ENCODE measurements at places on chromosomes 13 and 19. TPM values are rescaled to one million over a fixed set of nuclear protein-coding genes. Genes with fewer than 3 reads are reported as not detected.

GRCh38 chr19:40990972-40991381 lies at the start of gene CYP2B6:
Gene CYP2B6 (plus strand): TSS chr19:40991282. CDS start chr19:40991306, 24 bp downstream.
- H3K4me1 ChIP-seq: no peaks in the 10 kb centered on the region
- DNase-seq: no peak
- no peaks in the 10 kb centered on the region for H3K36me3 ChIP-seq
- no peak within 1 kb of the TSS for H3K27ac ChIP-seq
- H3K27me3 ChIP-seq: no peaks in the 10 kb centered on the region

SPTBN4 gene
- 1.9 TPM for total RNA-seq

ZNF610 gene
- total RNA-seq: 7.5 TPM

DNA sequence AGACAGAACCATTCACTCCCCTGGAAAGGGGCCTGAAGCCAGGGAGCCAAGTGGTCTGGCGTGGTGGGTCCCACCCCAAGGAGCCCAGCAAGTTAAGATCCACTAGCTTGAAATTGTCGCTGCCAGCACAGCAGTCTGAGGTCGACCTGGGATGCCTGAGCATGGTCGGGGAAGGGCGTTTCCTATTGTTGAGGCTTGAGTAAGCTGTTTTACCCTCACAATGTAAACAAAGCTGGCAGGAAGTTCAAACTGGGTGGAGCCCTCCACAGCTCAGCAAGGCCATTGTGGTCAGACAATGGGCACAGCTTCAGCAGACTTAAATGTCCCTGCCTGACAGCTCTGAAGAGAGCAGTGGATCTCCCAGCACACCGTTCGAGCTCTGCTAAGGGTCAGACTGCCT lies 195.6 kb upstream of the DACH1 start:
- no peaks in the 10 kb centered on the region for H3K36me3 ChIP-seq
- DNase-seq: no peak
- no peaks in the 10 kb centered on the region for H3K27me3 ChIP-seq
- H3K27ac ChIP-seq: no peak overlapping the region
- no peak overlapping the region for H3K4me3 ChIP-seq

DNA sequence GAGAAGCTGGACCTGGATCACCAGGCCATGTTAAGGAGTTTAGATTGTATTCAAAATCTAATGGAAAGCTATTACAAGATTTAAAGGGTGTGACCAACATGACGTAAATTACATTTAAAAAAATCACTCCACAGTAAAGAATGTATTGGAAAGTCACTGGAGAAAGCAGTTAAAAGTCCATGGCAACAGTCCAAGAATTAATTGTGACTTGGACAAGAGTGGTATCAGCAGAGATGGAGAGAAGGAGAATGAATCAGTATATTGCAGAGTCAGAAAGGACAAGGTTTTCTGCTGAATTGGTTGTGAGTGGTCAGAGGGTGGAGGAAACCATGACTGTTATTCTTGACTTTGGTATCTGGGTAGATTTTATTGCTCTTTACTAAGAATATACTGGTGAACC lies 535.1 kb upstream of the SLITRK1 start:
- no peaks in the 10 kb centered on the region for H3K4me1 ChIP-seq
- H3K4me3 ChIP-seq: no peak overlapping the region
- H3K36me3 ChIP-seq: no peaks in the 10 kb centered on the region
- no peak for DNase-seq
- H3K27ac ChIP-seq: no peak overlapping the region

DNA sequence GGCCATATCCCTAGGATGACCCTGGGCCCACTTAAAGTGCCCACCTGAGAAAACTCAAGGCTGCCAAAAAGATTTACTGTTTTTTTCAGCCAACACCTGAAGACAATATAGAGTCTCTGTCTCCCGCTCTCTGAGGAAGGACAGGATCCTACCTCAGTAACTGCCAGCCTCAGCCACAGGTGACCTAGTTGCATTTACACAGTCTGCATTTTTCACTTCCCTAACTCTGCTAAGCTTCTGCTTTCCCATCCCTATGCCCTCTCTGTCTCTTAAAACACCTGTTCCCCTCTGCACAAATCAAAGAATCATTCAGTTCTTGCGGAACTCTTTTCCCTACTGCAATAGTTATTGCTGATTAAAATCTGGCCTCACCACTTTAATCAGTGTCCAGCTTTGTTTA lies 609.5 kb downstream of the UQCRFS1 start:
- no peaks in the 10 kb centered on the region for H3K36me3 ChIP-seq
- DNase-seq: no peak
- H3K27me3 ChIP-seq: no peaks in the 10 kb centered on the region

DNA sequence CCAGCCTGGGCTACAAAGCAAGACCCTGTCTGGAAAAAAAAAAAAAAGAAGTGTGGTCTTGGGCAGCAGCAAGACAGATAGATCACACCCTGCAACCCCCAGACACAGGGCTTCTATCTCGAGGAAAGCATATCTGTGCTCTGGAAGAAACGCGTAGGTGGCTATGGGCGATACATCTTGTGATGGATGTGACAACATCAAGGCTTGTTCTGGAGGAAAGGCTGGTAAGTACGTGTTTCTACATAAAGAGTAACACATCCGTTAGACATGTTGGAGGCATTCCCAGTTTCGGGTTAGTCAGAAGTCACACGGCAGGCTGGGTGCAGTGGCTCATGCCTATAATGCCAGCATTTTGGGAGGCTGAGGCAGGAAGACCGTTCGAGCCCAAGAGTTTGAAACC lies 6.6 kb upstream of the DHDH start:
- no peaks in the 10 kb centered on the region for H3K36me3 ChIP-seq
- peak overlapping the region; percentile 2 for H3K4me3 ChIP-seq
- H3K27me3 ChIP-seq: no peaks in the 10 kb centered on the region
- peaks cover 4% of the 10 kb centered on the region for H3K4me1 ChIP-seq

DNA sequence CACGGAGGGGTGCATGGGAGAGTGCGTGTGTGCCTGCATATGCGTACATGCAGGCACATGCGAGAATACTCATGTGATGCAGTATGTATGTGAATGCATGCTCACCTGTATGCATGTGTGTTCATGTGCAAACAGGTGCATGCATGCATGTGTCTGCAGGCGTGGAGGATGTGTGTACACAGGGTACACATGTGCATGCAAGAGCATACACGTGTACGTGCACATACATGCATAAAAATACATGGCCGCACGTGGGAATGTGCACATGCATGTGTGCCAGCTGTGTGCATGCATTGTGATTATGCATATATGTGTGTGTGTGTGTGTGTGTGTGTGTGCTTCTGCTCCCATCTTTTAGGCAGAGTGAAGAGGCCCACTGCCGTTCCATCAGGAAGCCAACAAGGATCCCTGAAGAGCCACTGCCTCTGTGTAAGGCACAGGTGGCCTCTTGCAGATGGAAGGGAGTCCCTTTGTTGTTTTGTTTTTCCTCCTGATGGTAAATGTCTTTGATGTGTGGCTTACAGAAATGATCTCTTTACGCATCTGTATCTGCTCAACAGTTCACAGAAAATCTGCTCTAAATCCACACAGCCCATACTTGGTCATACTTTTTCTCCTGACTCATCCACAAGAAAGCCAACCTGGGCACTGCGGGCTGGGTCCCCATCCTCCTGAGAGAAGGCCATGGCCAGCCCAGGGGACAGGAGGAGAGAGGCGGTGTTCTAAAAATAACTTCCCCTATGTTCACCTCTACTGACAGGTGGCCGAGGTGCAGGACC lies 50.7 kb downstream of the KLF2 start:
- H3K27ac ChIP-seq: no peak overlapping the region
- no peak for DNase-seq
- no peaks in the 10 kb centered on the region for H3K27me3 ChIP-seq
- H3K4me3 ChIP-seq: no peak overlapping the region
- peaks cover 37% of the 10 kb centered on the region for H3K4me1 ChIP-seq
- H3K36me3 ChIP-seq: peaks cover 3% of the 10 kb centered on the region

DNA sequence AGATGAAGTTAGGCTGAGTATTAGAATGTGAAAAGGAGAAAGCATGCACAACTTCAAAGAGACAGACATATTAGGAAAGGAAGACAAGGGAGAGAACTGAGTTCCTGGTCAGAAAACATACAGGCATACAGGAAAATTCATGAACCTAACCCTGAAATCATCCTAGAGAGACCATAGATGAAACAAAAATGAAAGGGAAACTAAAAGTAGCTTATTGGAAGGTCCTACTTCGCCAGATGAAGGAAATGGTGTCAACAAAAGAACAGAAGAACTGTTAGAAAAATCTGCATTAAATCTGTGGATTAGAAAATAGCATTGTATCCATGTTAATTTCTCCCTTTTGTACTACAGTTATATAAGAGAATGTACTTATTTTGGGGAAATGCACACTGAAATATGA lies 169.0 kb upstream of the UFM1 start:
- no peaks in the 10 kb centered on the region for H3K36me3 ChIP-seq
- DNase-seq: no peak
- no peak overlapping the region for H3K27ac ChIP-seq
- no peaks in the 10 kb centered on the region for H3K27me3 ChIP-seq
- H3K4me3 ChIP-seq: peak overlapping the region; percentile 29
- no peaks in the 10 kb centered on the region for H3K4me1 ChIP-seq

DNA sequence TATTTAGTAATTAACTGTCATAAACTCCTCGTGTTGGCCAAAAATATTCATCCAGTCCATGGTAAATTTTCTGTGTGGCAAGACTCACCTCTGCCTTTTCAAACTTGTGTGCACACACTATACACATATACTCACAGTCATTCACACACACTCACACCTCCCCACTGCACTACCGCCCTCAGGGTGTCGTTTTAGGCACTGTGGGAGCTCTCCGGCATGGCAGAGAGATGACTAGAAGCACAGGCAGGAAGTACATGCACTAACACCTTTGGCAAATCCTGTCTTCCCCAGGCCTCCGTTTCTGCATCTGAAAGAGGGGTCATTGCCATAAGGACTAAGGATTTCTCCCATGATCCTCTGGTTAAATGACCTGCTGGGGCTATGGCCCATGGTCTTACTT lies 62.6 kb upstream of the FARP1 start:
- no peaks in the 10 kb centered on the region for H3K36me3 ChIP-seq
- no peaks in the 10 kb centered on the region for H3K27me3 ChIP-seq
- no peak for DNase-seq
- H3K27ac ChIP-seq: no peak overlapping the region
- no peaks in the 10 kb centered on the region for H3K4me1 ChIP-seq

GRCh38 chr13:33249066-33249465 lies 36.5 kb downstream of the STARD13 start:
- no peak for DNase-seq
- H3K36me3 ChIP-seq: no peaks in the 10 kb centered on the region
- H3K27me3 ChIP-seq: no peaks in the 10 kb centered on the region
- H3K4me1 ChIP-seq: peaks cover 37% of the 10 kb centered on the region

DNA sequence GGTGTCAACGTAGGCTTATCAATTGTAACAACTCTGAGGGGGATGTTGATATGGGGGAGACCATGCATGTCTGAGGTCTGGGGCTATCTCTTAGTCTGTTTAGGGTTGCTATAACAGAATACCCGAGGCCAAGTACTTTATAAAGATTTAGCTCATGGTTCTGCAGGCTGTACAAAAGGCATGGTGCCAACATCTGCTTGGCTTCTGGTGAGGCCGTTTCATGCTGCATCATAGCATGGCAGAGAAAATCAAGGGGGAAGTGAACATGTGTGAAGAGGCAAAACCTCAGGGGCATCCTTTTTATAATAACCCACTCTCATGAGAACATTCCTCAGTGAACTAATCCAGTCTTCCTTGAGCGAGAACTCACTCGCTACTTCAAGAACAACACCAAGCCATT lies 353.8 kb downstream of the ENOX1 start:
- no peaks in the 10 kb centered on the region for H3K36me3 ChIP-seq
- H3K4me3 ChIP-seq: no peak overlapping the region
- no peak for DNase-seq
- no peaks in the 10 kb centered on the region for H3K27me3 ChIP-seq
- H3K27ac ChIP-seq: no peak overlapping the region
- peaks cover 8% of the 10 kb centered on the region for H3K4me1 ChIP-seq

GRCh38 chr19:3350014-3350663 lies 16.2 kb upstream of the NFIC start:
- no peak overlapping the region for H3K27ac ChIP-seq
- H3K36me3 ChIP-seq: no peaks in the 10 kb centered on the region
- DNase-seq: no peak
- H3K4me1 ChIP-seq: peaks cover 13% of the 10 kb centered on the region
- H3K4me3 ChIP-seq: no peak overlapping the region
- no peaks in the 10 kb centered on the region for H3K27me3 ChIP-seq

RFPL4A gene
- not detected for total RNA-seq

- no peak overlapping the region for H3K27ac ChIP-seq
- H3K4me3 ChIP-seq: no peak overlapping the region
- no peak for DNase-seq
- H3K27me3 ChIP-seq: no peaks in the 10 kb centered on the region
- H3K36me3 ChIP-seq: no peaks in the 10 kb centered on the region
Measured at GRCh38 chr13:79655509-79655908, 174.6 kb downstream of the NDFIP2 start.

DNA sequence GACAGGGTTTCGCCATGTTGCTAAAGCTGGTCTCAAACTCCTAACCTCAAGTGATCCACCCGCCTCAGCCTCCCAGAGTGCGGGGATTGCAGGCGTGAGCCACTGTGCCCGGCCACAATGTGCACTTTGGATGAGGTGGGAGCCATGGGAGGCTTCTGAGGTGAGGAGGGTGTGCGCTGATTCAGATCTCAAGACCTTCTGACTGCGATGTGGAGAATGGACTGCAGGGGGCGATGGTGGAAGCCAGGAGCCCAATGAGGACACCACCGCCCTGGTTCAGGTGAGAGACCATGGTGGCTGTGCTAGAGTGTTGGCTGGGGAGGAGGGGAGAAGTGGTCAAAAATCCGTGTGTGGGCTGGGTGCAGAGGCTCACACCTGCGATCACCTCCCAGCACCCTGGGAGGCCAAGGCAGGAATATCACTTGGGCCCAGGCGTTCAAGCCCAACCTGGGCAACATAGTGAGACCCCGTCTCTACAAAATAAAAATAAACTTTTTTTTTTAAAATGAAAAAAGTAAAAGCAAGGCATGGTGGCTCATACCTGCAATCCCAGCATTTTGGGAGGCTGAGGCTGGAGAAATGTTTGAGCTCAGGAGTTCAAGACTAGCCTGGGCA lies 5.6 kb downstream of the INAFM1 start:
- H3K4me1 ChIP-seq: peaks cover 11% of the 10 kb centered on the region
- no peaks in the 10 kb centered on the region for H3K27me3 ChIP-seq
- H3K4me3 ChIP-seq: no peak overlapping the region

KLK10 gene
- not detected for total RNA-seq

GRCh38 chr19:7732045-7732444 lies at the start of gene CLEC4G:
Gene CLEC4G (minus strand): TSS chr19:7732110. CDS start chr19:7732102, 8 bp downstream.
- H3K4me3 ChIP-seq: no peak within 1 kb of the TSS
- H3K4me1 ChIP-seq: no peaks in the 10 kb centered on the region
- peaks cover 35% of the 10 kb centered on the region for H3K27me3 ChIP-seq
- no peak for DNase-seq
- no peaks in the 10 kb centered on the region for H3K36me3 ChIP-seq

PDS5B gene
- total RNA-seq: 18.6 TPM
